ENCODE measurements at places on chromosomes 13 and 19.

DNA sequence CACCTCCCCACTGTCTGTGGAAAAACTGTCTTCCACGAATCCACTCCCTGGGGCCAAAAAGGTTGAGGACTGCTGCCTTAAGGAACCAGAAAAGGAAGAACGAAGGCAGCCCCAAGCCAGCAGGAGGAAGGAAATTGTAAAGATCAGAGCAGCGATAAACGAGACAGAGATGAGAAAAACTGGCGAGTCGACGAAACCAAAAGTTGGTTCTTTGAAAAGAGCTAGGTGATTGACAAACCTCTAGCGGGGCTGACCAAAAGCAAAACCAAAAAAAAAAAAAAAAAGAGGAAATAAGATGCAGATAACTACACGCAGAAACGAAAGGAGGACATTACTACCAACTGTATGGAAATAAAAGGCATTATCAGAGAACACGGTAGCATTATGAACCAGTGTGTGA is 76.9 kb downstream of the GADD45B start:
- peak; percentile 73 for DNase-seq

DNA sequence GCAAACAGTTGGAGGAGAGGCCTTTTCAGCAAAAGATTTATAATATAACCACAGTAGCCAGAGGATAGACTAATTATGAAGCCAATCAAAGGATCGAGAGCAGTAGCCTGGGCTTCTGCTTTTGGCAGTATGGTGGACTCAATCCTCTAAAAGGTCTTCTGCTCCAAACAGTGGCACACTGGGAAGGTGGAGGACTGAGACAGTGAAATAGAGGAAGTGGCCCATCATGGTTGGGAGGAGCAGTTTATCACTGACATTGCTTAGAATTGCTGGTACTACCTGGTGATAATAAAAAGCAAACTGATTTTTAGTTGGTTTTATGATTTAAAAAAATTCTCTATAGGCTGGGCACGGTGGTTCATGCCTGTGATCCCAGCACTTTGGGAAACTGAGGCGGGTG is 20.9 kb upstream of the PLAUR start:
- DNase-seq, result no peak

DNA sequence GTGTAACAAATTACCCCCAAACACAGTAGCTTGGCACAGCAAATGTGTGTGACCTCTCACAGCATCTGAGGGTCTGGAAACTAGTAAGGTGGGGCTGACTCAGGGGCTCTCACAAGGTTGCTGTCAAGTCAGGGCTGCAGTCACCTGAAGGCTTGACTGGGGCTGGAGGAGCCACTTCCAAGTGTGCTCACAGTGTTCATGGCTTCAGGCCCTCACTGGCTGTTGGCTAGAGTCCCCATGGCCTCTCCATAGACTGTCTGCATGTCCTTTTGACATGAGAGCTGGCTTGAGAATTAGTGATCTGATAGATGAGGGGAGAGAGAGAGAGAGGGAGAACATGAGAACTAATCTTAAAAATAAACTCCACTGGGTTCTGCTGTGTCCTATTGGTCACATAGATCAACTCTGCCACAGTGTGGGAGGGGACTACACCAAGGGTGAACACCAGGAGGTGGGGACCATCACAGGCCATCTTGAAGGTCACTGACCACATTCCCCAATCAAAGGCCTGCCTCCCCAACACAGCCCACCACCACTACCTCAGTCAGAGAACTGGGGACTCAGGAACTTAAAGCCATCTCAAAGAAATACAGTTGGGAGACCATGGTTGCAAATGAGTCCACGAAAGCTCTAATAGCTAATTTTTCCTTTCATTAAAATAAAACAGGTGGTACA is 38.2 kb upstream of the KATNAL1 start:
- DNase-seq, result no peak

DNA sequence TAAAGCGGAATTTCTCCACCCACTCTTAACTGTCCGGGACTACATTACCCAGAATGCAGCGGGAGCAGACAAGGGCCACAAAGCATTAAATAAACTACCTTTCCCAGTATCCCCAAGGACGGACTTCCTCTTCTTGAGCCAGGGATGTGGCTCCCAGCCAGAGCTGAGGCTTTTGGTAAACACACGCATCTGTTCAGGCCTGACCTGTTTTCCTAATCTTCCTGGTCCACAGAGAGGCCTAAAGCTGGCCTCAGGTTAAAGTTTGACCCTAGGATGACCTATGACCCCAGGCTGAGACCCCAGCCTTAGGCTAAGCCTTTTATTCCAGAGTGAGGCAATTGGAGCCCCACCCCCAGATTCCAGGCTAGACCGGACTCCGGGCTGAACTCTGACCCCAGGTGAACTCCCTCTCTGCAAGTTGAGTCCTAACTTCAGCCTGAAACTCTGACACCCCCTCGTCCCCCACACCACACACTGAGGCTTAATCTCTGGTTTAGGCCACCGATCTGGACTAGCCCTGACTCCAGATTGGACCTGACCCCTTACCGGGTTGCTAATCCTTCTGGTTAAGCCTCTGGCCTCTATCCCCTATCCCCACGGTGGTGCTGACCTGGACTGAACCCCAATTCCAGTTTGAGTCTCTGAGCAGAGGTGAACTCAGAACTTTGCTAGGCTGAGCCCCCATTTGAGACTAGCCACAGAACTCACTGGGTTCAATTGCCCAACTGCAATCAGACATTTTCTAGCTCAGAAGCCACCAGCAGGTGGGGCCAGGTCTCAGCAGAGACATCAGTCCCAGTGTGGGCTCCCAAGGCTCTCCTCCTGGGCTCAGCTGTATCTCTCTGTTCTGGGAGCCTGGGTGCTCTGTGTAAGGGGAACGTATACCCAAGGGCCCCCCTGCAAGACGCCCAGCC is 750 bp upstream of the GPR108 start:
- peak; percentile 80 for DNase-seq

GRCh38 chr13:32007494-32007893 is 24.1 kb upstream of the FRY start:
- DNase-seq, result no peak
